Fibroblast of skin of back (primary cell): ENCODE measurements at places on chromosomes 13 and 19.
A peak's percentile ranks its signal among the peaks of the same experiment; 100 is the strongest.

DNA sequence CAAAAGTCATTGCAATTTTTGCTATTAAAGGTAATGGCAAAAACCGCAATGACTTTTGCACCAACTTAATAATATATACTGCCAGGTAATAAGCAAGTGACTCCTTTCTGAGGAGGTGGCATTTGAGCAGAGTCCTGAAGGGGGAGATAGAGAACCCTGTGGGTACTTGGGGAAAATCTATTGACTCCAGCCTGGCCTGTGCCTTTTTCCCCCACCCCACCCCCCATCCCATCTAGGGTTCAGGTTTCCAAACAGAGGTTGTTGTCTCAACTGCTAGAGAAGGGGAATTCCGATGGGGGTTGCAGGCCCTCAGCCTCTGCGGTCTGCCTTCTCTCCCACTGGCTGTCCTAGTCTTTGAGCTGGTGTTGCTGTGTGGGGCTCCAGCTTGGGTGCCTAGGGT, 11.5 kb downstream of the S1PR2 start:
- peak; percentile 48 for DNase-seq

GRCh38 chr13:42847891-42848663, 66.7 kb downstream of the FAM216B start:
- peak; percentile 98 for DNase-seq

- DNase-seq, result no peak
Measured at GRCh38 chr19:54451331-54451871, 2.4 kb downstream of the LENG8 start.

DNA sequence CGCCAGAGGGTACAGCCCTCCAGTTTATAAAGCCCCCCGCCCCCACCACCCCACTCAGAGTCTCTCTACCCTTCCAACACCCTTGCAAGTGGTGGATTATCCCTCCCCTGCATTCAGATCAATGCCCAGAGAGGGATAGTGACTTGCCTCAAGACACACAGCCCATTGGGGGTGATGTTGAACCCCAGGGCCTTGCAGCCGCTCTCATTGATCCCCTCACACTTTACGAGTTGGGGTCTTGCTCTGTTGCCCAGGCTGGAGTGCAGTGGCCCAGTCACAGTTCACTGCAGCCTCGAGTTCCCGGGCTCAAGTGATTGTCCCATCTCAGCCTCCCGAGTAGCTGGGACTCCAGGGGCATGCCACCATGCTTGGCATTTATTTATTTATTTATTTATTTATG, 11.2 kb downstream of the TLE2 start:
- DNase-seq, result no peak

DNA sequence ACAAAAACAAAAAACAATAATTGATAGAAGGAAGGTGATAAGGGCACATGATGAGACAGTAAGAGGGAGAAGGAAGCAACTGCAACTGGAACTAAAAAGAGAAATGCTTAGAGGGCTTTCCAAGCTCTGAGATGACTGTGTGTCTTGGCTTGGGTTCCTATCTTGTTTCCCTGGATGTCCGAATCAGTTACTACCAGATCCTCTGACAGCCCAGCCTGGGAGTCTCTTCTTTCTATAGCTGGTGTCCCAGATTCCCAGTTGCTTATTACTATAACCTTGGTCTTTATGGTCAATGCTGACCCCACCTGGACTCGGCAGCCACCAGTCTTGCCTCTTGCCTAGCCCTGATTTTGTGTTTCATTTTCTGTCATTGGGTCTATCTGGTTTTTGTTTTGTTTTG, 116.4 kb downstream of the RFC3 start:
- no peak for DNase-seq

GRCh38 chr19:13120031-13120430, 2.0 kb downstream of the NACC1 start:
- no peak for DNase-seq

- no peak for DNase-seq
Measured at GRCh38 chr13:74978591-74978990, 503.4 kb downstream of the TBC1D4 start.

GRCh38 chr19:47652285-47652684, 43.4 kb downstream of the BICRA start:
- DNase-seq, result no peak

DNA sequence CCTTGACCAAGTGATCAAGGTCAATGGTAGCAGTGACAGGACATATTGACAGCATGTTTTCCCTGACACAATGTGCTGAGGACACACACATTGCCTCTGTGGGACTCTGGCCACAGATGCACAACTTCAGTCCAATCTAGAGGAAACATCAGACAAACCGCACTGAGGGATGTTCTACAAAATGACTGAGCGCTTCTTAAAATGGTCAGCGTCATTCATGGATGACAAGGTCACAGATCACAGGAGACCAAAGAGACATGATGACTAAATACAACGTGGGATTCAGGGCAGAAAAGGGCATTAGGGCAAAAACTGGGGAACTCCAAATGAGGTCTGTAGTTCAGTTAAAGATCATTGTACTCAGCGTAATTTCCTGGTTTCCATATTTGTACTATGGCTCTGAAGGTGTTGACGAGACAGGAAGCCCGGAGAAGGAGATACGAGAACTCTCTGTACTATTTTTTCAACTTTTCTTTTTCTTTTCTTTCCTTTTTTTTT, 20.6 kb downstream of the PBX4 start:
- no peak for DNase-seq

GRCh38 chr13:49213997-49214916, 5.9 kb upstream of the MLNR start:
- DNase-seq, result no peak

GRCh38 chr13:25493931-25494640, 122.3 kb downstream of the ATP8A2 start:
- DNase-seq, result peak; percentile 1

- DNase-seq, result peak; percentile 89
Measured at GRCh38 chr19:52453324-52454094, at the start of gene ZNF578. Gene ZNF578, plus strand, starts transcription at chr19:52453553. Its CDS starts 48,293 bp downstream, at chr19:52501846.

DNA sequence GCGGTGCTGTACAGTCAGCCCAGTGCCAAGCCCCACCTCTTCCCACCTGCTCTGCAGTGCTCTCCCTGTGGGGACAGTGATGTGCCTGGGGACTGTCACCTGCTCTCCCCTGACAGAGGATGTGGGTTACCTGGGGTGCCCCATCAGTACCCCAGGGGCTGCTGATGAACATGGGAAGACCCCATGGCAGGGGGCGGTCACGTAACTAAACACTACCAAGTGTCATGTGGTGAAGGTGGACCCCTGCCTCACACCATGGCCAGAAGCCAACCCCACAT, 12.7 kb downstream of the KDM4B start:
- no peak for DNase-seq
